ENCODE measurements at places on chromosomes 1 and 21.

GRCh38 chr1:87242445-87243185 is 86.1 kb upstream of the LMO4 start:
- no peak for DNase-seq

DNA sequence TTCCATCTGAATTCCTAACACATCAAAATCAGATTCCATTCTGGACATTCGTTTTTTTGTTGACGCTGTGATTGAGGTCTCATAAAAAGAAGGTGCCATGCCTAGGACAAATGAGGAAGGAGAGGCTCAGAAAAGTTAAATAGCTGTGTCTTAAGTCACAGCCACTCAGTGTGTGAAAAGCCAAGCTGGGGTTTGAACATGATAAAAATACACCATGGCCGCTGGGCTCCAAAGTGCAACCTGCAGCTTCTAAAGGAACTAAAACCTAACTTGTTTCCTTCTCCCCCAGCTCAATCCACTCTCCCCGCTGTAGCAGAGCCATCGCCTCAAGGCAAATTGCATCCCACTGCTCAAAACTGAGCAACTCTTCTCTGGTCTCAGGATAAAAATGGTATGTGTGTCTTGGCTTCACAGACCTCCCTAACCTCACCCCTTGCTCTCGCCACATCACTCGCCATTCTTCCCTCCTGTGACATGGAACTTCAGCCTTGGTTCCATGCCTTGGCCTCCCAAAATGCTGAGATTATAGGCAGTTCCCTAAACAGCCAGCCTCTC is 22.1 kb upstream of the FAM20B start:
- peak; percentile 3 for DNase-seq

- DNase-seq = no peak
These were observed 39.9 kb upstream of the NFASC start for GRCh38 chr1:204830747-204831146.

DNA sequence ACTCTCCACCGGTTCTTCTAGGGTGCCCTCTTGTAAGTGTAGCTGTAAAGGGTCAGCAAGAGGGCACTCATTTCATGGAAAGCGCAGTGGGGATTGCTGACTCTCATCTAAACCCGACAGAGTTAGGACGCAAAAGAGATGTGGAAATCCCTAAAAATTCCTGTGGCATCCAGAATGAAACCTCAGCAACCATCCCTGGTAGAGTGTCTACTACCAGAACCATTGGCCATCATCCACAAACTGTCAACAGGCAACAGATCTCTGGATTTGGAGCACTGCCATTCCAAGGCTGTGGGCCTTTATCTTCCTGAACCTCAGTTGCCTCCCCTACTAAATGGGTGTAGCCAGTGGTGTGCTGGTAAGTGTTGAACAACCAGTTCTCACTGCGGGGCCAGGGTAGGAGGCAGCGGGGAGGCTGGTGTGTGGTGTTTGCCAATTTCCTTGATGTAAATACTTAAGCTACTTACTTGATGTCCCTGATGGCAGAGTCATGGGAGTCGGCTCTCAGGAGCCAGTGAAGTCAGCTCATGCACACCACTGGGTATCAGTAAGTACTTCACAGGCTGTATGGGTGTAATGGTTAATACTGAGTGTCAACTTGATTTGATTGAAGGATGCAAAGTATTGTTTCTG is 195.8 kb downstream of the KAZN start:
- no peak for DNase-seq
